Activated CD4-positive, CD25-positive, alpha-beta regulatory T cell treated with anti-CD3 and anti-CD28 coated beads, Interleukin-2, amount 50 U/mL, for 72 hours (primary cell): ENCODE measurements at places on chromosomes 7 and 10.

- DNase-seq: no peak
Observed at GRCh38 chr7:15306296-15306695, 255.5 kb downstream of the AGMO start.

DNA sequence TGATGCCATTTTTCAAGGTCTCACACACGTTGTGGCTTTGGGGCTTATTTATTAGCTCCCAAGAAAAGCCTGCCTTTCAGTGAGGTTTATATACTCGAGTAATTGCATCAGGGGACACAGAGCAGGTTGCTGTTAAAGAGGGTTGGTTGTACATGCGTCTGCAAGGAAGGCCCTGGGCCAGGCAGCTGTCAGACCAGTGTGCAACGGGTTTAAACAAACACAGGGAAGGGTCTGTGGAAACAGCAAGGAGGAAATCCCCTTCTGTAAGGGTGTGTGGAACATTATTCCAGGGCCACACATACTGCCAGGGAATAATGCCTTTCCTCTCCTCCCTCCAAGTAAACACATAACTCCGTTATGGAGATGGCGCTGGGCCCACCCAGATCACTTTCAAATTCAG is 1.7 kb upstream of the CHST15 start:
- no peak for DNase-seq

GRCh38 chr7:22548313-22548712 is 48.3 kb upstream of the STEAP1B start:
- DNase-seq: no peak

DNA sequence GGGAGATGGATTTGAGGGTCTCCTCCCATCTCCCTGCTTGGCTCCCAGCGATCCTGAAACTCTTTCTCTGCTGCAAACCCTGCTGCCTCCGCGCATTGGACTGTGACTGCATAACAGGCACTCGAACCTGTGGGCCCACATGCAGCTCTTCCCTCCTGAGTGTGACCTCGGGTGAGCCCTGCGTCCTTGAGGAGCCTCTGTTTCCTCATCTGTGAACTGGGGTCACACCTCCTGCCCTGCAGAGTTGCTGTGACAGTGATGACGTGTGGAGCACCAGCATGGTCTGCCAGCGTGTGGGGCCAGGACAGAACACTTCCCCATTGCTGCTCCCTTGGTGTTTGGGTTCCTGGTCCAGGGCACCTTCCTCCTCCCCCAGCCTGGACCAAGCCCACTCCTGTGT is 46.9 kb upstream of the PSMG3 start:
- no peak for DNase-seq

DNA sequence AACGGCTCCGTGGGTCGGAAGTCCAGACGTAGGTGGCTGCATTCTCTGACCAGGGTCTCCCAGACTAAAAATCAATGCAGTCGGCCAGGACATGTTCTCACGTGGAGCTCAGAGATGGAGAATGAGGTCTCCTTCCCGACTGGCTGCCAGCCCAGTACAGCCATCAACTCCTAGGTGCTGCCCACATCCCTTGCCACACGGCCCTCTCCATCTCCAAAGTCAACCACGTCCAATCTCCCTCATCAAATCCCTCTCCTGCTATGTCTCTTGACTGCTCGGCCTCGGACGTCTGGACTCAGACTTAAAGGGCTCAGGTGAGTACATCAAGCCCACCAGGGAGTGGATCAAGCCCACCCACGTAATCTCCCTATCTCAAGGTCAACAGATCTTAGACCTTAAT is 6.9 kb downstream of the MAD1L1 start:
- DNase-seq: no peak

- DNase-seq: no peak
Observed at GRCh38 chr7:105638902-105639495, 57.7 kb upstream of the EFCAB10 start.

DNA sequence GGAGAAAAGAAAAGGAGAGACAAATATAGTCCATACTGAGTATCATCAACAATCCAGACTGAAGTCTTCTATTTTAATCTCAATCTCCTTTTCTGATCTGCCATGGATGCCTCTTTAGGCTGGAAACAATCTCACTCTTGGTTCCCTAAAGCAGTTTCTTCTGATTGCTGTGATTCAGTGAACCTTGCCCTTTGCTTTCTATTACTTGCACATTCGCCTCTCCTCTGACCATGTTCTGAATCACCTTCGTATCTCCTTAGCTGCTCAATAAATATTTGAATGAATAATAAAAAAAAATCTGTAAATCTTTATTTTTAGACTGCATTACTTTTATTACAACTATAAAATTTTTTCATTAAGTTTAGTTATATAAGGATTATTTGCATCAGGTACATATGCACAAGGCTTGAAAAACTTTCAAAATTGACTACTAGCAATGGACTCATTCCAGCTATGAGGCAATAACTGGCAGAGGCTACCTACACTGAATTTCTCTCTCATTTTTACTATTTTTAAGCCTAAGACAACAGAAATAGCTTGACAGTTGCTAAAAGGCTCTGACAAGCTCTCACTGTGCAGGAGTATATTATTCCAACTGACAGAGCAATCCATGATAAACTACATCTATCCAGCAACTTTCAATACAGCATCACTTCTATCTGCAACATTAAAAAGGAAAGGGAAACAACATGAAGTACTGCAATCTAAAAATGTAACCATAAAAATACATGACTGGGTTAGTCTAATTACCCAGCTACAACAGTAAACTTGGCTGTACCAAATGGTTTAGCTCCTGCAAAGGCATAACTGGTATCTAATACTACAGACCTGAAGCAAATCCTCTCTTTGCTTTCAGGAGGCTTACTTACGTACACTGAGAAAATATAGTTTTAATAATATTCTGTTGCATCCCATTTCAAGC is 25.6 kb downstream of the TM9SF3 start:
- no peak for DNase-seq

DNA sequence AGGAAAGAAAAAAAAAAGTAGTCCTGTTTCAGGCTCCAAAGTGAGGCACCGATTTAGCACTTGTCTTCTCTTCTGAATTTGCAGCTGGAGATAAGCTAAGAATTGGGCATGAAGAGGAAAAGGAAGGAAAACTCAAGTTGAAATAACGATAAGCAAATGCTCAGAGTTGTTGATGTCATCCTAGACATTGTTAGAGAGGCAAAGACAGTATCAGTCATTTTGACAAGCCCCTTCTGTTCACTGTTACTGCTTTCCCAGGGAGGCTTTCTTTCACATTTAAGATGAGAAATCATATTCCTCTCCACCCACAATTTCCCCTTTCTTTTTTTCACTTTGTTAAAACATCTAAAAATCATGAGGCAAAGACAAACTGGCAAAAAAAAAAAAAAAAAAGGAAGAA is 41.8 kb downstream of the SORCS1 start:
- DNase-seq: no peak

DNA sequence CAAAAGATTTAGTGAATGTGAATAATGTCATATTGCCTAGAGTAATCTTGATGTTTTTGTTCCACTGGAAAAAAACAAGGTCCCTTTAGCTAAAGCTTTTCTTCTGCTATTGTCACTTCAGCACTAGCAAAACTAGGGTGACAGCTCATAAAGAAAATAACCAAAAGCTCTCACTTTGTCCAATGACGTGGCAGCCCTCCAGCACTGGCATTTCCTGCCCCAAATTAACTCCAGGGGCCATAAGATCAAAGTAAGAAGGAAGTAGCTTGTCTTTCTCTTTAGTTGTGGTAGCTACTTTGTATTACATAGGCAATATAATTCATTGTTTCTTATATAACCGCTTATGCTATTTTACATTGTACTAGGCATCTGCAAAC is 47.3 kb downstream of the LRRN3 start:
- DNase-seq: peak; percentile 45

- no peak for DNase-seq
Observed at GRCh38 chr7:101547916-101548661, 81.0 kb downstream of the MYL10 start.

DNA sequence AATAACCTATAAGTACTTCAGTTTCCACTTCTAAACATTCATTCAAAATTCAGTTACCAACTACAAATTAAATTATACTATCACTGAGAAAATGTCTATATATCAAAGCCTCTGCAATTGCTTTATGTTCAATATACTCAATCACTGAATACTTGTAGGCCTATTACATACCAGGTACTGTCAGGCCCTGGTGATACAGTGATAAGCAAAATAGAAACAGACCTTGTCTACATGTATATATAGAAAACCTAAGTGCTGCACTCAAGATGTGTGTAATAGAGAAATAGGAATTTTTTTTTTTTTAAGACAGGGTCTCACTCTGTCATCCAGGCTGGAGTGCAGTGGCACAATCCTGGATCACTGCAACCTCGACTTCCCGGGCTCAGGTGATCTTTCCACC is 53.7 kb upstream of the PHF14 start:
- DNase-seq: no peak

- no peak for DNase-seq
Observed at GRCh38 chr10:126919426-126919825, 14.2 kb downstream of the DOCK1 start.

GRCh38 chr7:81769891-81770727 is at the start of gene HGF:
TSS of gene HGF (minus strand) at chr7:81770047. CDS start at chr7:81769971, 76 bp downstream.
- no peak for DNase-seq

DNA sequence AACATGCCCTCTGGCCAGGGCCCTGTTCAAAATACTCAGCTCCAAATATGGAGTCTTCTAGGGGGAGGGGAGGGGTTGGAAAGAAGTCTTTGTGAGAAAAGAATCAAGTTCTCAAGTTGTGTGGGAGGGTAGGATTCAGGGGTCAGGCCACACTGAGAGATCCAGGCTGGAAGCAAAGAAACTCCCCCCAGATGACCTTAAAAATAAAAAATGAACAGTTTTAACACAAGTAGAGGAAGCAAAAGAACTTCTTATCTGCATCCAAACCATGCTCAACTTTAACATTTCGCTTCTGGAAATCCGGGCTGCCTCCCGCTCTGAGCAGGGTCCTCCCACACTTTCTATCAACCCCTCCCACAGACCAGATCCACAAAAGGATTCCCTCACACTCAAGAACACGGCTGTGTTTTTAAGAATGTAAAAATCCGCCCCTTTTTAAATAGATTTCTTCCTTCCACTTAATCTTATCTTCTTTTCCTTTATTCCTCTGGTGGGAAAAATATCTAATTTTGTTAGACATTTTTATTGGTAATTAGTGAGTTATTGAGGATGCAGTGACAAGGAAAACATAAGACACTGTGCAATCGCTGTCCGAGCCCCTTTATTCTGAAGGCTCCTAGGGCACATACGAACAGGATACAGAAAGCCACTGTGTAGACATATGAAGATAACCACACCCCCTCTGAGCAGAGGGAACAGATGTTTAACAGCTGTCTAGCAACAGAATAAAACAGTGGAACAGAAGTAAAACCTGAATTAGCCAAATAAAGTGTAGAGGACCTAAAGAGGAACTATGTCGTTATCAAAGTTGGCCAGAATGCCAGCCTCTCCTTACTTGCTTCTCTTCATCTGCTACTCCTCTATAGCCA is 43.8 kb downstream of the CYTH3 start:
- no peak for DNase-seq

DNA sequence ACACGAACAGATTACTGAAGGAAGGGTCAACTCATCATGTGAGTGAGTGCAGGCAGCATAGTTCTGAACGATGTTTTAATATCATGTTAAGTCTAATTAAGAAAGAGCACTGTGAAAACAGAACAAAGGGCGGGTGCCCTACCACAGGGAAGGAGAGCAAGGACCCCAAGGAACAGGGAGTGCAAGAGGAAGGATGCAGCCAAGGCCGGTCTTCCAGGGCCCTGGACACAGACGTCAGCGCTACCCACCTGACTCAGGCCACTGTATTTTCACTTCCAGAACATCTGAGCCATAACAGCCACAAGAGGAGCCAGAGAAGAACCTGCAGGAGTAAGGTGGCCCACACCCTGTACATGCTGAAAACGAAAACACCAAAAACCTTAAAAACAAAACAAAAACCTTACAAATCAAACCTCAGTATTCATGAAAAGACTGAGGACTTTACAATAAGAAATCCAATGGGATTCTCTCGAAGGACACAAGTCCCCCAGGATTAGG is 506.1 kb upstream of the AKR1E2 start:
- DNase-seq: no peak

- DNase-seq: no peak
Observed at GRCh38 chr10:3666525-3667302, 118.3 kb downstream of the KLF6 start.

DNA sequence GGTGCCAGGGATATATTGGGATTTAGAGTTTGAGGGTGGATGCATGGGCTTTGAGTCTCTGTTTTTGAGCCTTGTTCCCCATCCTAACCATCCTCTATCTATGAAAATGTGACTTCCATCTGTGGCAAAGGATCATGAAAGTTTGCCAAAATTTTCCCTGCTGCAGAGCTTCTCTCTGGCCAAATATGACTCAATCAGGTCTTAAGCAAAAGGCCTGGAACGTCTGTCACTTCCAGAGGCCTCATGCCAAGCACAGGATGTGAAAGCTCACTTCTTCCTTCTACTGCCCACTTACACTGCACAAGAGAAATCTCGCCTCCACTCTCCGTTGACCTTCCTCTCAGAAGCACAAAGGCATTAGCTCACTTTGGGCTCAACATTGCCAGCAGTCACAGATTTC is 696.9 kb upstream of the NRP1 start:
- DNase-seq: no peak

DNA sequence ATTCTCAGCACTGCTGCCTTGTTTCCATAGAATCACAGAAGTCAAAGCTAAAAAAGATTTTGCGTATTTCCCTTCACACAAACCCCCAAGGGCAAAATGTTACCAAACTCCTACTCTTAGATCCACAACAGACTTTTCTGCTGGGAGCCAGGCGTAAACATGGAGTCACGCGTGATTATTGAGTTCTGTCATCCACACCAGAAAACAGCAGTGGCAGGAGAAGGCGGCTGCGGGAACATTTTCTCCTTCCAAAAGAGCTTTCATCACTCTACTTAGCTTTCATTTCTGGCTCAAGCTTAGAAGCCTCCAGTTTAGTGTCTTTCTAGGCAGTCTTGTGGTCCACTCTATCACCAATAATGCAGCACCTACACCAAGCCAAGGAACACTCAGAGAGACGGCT is 712.9 kb upstream of the NRP1 start:
- DNase-seq: no peak

DNA sequence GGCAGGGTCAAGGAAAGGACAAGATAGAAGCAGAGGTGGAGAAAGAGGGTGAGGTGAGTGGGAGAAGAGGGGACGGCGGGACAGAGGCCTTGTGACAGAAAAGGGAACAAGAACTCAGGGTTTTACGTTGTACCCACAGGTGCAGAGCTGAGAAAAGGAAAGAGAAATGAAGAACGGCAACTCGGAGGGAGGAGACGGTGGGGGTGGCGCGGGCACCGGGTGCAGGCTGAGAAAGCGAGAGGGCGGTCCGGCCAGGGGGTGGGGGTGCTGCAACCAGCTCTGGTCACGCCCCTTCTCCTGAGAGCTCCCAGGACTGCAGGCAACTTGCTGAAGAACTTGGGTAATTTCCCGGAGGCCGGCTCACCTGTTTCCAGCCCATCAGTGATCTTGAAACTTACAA is 65.3 kb downstream of the CARD11 start:
- DNase-seq: peak; percentile 63

GRCh38 chr7:95322854-95323253 is 1.5 kb downstream of the PON1 start:
- no peak for DNase-seq
